ENCODE measurements at places on chromosomes 5 and 9.

DNA sequence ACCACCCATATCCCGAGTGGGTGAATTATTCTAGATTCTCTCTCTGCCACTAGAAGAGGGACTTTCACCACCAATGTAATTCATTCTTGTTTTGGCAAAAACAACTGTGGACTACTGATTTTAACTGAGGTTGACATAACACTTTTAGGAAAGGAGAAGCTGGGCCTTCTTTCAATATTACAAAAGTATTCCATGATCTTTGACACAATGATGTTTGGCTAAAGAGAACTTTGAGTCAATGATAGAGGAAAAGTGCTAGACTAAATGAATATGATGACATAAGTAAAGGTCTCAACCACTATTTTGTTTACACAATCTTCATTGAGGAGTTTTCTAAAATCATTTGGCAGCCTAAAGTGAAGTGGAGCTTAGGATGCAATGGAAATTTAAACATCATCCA, 336.9 kb upstream of the PDE4D start:
- no peak for DNase-seq

DNA sequence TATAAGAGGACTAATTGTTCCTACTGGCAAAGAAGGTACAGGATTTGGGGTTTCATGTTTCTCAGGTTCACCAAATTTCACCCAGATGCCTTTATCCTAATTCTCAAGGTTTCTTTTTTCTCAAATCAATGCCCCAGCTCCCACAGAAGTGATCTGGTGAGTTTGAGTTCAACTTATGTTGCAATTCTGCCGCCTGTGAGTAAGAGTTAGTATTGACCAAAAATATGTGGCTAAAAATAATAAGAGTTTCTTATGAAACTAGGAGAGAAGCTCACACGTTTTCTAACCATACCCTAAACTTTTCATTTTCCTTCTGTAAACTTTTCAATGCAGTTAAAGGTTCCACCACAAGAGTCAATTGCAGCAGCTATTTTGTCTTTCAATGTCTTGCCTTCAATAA, 15.1 kb downstream of the SLCO6A1 start:
- DNase-seq, result no peak

DNA sequence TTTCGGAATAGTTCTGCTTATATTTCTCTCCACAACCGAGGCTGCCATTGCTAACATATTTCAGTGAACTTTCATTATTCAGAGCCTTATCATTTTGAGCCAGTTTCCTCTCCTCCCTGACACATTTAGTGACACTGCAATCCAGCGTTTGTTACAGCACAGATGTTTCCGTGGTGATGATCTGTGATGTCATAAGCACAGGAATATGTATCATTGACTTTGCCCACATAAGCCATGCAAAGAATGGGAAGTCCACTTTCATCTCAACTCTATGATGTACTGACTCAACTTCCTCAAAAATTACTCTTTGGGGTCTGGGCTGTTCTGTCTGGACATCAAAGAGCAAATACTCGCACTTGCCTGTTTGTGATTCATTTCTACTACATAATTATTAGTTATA, 291.8 kb downstream of the EBF1 start:
- DNase-seq, result no peak

DNA sequence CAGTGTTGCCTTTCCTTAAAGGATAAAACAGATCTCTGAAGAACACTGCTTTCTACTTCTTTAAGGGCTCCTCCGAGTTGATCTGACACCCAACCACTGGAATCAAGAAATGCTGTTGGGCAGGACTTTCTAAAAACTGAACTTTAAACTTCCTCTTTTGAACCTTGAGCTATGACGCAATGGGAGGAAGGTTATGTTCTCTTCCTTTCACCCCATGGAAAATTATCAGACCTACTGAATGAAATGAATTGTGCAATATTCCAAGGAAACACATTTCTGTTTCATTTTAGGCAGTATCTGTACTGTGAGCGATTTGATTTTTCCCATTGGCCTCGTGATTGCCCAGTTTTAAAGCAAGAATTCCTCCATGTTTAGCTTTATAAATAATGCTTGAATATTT, 206.0 kb upstream of the PRR16 start:
- no peak for DNase-seq

DNA sequence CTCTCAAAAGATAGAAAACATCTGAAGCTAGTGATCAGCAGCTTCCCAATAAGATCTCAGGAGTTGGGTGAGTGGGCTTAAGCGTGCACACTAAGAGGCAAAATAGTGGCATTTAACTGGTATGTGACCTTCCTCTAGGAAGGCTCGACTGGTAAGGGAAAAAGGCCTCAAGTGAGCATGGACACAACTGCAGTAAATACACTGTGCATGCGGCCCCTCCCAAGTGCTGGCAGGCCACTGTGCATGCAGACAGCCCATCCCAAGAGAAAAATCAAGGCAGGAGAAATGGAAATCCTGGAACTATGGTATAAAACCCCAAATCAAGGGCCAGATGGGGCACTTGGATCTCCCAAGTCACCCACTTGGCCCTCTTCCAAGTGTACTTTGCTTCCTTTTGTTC, 112.7 kb downstream of the SMC2 start:
- no peak for DNase-seq

GRCh38 chr5:95931079-95931833, 30.4 kb downstream of the ELL2 start:
- no peak for DNase-seq

DNA sequence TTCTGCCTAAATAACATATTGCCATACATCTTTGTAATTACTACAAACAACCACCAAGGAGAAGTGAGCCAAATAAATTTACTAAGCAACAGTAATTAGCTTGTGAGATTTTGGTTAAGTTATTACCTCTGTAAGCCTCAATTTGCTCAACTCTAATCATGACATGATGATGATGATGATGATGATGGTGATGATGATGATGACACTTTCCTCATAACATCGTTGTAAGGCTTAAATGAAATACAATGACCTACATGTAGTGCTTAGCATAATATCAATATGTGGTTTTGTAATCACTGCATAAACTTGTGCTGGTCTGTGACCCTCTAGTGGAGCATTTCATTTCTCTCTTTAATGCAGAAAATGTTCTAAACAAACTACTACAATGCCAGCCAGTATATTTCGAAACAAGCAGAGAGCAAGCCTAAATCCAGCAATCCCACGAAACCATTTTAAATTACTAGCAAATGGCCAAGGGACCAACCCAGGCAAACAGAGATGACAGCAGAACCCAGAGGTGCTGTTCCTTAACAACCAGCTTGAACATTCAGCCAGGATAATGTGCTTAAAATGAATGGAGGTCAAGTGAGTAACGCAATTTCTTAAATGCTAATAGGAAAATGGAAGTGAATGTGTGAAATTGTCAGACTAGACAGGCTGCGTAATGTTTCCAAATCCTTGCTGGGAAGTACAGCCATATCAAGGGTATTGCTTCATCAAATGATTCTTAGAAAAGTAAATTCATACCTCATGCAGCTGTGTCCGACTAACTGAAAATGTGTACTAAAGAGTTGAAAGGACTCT, 281.9 kb upstream of the PUM3 start:
- no peak for DNase-seq

- DNase-seq, result no peak
Measured at GRCh38 chr5:84273517-84273883, 111.2 kb downstream of the EDIL3 start.

GRCh38 chr5:114953565-114953964, 216.1 kb downstream of the TRIM36 start:
- no peak for DNase-seq

- no peak for DNase-seq
Measured at GRCh38 chr9:17905366-17905765, 326.5 kb downstream of the SH3GL2 start.

GRCh38 chr9:130313103-130313858, 47.7 kb downstream of the HMCN2 start:
- no peak for DNase-seq

GRCh38 chr9:99437145-99437544, 215.1 kb downstream of the SEC61B start:
- DNase-seq, result no peak

- DNase-seq, result no peak
Measured at GRCh38 chr9:123772967-123773366, 157.0 kb downstream of the DENND1A start.

DNA sequence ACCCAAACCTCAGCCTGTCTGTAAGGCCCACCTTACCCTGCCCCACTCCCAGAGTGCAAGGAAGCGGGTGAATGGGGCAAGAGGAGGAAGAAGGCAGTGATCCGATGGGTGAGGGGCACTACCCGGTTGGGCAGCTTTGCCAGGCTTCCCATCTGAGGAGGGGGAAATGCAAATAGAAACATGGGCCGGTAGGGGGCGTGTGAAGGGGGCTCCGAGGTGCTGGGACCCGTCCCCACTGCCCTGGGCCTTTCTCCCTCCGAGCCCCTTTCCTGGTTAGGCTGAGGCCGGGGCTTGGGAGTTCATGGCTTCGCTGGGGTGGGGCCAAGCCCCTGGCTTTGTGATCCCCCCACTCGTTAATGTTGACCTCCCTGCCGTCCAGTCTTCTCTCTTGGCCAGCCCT, 23.6 kb upstream of the MYORG start:
- no peak for DNase-seq

DNA sequence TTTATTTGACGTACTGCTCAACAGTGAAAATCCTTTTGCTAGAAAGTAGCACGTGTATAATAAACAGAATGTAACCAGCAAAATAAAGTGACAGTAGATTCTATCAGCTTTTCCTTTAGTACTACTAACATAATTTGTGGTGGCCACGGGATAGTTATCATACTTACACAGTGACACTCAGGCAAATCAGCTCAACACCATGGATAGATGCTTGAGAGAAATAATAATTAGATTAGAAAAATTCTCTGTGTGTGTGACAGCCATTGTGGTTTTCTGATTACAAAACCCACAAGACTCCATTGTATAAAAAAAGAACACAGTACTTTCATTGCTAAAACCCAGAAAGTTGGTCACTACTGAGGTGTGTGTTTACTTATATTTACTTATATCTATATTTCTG, 101.1 kb downstream of the MUSK start:
- DNase-seq, result no peak

- no peak for DNase-seq
Measured at GRCh38 chr5:89399548-89399947, 516.6 kb upstream of the MEF2C start.

DNA sequence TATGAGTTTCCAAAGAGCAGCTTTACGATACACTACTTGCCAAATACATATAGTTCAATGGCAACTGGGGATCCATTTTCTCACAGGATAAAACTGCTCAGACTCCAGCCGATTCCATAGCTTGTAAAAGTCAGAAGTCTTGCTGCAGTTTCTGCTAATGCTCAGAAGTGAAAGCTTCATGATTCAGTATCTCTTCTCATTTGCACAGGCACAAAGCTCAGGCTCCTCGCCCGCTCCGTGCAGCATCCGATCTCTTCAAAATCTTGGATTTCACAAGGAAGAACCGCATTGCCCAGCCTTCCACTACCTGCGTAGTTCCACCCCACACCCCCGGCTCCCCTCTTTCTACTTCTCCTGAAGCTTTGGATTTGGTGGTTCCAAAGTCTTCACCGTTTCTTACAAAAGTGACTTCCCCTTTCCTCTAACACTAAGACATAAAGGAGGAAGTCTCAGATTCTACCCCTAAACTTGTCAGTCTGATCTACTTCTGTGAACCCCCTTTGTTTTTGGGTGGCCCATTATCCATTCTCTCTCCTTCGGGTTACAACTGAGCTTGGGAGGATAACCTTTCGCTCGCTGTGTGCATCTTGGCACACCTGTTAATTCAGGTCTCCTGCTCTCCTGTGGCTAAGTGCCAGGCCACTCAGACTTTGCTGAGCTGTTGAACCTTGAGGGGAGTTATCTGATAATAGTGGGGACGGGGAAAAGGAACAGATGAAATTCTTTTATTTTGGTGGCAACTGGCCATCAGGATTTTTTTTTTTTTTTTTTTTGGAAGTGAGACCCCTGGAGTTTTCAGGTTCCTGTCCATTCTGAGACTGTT, 194.1 kb downstream of the GNA14 start:
- DNase-seq, result no peak

DNA sequence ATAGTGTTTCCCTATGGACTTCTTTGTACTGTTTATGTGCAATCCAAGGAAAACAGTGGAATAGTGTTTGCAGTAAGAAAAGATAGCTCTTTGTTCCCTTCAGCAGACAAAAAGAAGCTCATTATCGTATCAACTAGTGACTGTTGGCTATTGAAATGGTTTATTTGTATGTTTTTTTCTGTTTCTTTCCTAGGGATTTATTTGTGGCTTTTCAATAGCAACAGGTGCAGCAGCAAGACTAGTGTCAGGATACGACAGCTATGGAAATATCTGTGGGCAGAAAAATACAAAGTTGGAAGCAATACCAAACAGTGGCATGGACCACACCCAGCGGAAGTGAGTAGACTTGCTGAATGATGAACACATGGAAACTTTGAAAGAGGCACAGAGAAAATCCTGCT, 65.1 kb downstream of the SLC44A1 start:
- DNase-seq, result no peak

DNA sequence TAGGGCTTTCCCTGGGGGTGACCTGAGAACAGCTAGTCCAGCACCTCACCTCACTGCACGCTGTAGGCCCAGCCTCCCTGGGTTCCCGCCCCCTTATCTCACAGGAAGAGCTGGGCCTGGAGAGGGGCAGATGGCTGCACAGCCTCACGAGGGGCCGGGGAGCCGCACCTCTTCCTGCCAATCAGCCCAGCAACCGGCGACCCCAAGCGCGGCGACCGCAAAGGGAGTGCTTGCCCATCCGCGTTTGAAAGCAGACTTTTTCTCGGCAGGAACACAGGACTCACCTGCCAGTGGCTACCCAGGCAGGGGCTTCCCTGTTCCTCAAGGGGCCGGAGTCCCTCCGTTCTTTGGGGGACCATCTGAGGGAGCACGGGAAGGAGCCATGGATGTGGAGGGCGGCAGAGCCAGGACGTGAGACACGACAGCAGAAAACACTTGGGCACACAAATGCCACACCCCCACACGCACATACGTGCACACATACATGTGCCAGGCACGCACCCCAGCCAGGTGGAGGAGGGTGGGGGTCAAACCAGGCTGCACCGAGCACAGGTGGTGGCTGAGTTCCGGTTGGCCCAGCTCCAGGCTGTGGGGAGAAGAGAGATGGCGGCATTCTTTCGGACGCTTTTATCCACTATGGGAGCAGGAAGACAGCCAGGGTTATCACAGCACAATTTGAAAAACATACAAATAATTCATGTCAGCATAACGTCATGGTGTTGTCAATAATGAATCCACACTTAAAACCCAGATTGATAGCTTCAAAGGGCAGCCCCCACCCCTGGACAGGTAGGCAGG, 11.3 kb downstream of the TMEM250 start:
- no peak for DNase-seq

GRCh38 chr9:135796784-135797485, 95.0 kb downstream of the KCNT1 start:
- no peak for DNase-seq

All from HEK293T (cell line).